ENCODE measurements at places on chromosomes 4 and X.

DNA sequence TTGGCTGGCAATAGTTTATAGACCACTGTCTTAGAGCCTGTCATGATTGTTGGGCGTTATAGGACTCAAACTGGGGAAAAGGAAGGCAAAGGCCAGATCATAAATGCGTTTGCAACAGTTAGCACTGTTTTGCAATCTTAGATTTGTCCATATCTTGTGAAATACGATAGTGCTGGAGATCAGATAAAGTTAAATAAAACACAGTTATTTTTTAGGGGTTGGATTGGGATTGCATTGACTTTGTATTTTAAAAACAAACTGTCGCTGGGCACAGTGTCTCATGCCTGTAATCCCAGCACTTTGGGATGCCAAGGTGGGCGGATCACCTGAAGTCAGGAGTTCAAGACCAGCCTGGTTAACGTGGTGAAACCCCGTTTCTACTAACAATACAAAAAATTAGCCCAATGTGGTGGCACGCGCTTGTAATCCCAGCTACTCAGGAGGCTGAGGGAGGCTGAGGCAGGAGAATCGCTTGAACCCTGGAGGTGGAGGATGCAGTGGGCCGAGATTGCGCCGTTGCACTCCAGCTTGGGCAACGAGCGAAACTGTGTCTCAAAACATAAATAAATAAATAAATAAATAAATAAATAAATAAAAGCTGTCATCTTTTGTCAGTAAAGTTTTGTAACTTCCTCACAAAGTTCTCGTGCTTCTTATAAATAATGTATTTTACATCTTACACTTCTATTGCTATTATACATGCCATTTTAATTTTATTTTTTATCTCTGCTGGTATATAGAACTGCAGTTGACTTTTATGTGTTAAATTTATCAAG is 117.2 kb downstream of the KDM6A start:
- DNase-seq = no peak

- no peak for DNase-seq
Measured at GRCh38 chr4:34850421-34850820, 1393.9 kb downstream of the ARAP2 start.

GRCh38 chr4:108828620-108829019 is 65.8 kb upstream of the ETNPPL start:
- no peak for DNase-seq

DNA sequence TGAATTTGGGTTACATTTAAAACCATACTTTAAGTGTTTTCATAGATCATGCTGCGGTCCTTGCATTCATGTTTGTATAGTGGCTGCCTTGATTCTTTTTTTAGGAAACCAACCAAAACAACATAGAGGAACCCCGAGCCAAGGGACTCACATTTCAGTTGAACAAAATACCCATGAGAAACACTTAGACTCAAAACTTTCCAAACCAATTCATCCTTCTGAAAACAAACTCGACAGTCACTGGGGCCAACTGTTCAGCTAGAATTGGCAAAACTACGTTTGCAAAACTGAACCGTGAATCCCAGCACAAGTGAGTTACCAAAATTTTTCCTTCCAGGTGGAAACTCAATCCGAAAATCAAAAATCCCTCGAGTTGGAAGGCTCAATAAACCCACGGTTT is 1.4 kb downstream of the ADGRA3 start:
- DNase-seq = no peak

All from activated CD4-positive, alpha-beta T cell treated with anti-CD3 and anti-CD28 coated beads, Interleukin-10, Interleukin-2, amounts not matched to agents 100 ng/mL and 50 ng/mL, durations not matched to agents 16 hours and 8 hours (primary cell).